Ovary (tissue), 10 donors: ENCODE measurements at places on chromosomes 2 and 18. TPM values are rescaled to one million over a fixed set of nuclear protein-coding genes. Genes with fewer than 3 reads are reported as not detected.
A peak's percentile ranks its signal among the peaks of the same experiment; 100 is the strongest.

DNA sequence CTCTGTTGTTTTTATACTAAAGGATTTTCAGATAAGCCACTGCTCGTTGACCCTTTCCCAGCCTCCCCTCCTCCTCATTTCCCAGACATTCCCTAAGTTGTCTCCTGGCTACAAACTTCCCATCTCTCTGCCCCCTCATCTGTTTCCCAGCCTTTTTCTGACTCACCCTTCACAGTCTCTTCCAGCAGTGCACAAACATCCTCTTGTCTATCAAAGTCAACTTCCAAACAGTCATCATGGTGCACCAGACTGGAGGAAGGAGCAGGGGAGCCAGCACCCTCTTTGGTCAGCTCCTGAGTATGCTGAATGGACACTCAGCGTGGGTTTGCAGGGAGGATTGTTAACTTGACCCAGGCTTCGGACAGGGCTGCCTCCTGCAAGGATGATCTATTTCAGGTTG is 26.6 kb upstream of the SPRED2 start:
- no peak for DNase-seq
- no peaks in the 10 kb centered on the region for H3K27me3 ChIP-seq
- H3K27ac ChIP-seq, result no peak overlapping the region
- no peaks in the 10 kb centered on the region for H3K4me1 ChIP-seq
- no peak overlapping the region for H3K4me3 ChIP-seq

DNA sequence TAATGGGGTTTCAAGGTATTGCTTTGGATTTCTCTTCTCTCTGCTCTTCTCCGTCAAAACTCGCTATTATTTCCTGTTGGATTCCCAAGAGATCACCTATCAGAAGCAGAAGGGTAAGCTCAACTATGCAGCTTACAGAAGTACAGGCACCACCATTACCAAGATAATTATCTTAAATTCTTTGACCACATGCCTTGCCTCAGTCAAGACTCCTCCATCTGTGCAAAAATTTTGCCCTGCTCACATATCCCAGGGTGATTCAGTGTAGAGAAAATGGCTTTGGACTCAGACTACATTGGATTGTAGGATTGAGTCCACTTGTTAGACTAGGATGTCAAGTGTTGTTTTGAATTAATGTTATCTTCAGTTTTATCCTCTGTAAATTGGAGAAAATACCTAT is 698.7 kb downstream of the TDRD15 start:
- H3K36me3 ChIP-seq, result no peaks in the 10 kb centered on the region
- peaks cover 1% of the 10 kb centered on the region for H3K4me1 ChIP-seq
- no peaks in the 10 kb centered on the region for H3K27me3 ChIP-seq
- no peak overlapping the region for H3K27ac ChIP-seq
- no peak overlapping the region for H3K4me3 ChIP-seq
- no peak for DNase-seq

GRCh38 chr2:207255565-207256470 is 90.1 kb upstream of the KLF7 start:
- no peak for DNase-seq
- H3K4me3 ChIP-seq, result no peak overlapping the region
- H3K36me3 ChIP-seq, result no peaks in the 10 kb centered on the region
- peaks cover 9% of the 10 kb centered on the region for H3K4me1 ChIP-seq
- H3K27ac ChIP-seq, result no peak overlapping the region
- H3K27me3 ChIP-seq, result no peaks in the 10 kb centered on the region

DNA sequence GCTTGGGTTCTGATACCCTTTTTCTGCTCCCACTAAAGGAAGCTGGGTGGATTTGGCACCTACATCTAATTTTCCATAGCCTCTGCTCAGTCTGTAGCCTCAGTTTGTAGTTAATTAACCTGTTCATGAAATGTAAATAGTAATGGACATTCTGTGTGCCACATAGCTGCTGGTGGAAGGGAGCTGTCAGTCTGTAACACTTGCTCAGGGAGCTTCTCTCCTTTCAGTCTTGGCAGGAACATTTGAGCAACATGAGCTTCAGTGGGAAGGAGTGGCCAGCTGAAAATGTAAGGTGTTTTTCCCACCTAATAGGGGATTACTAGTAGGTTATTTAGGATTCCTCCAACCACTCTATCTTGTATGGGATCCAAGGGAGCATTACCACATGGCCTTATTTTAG is 203.4 kb downstream of the ASXL3 start:
- H3K27me3 ChIP-seq, result no peaks in the 10 kb centered on the region
- no peak for DNase-seq

GRCh38 chr18:53698907-53699306 is 525.6 kb downstream of the MBD2 start:
- no peak overlapping the region for H3K4me3 ChIP-seq
- DNase-seq, result no peak
- no peaks in the 10 kb centered on the region for H3K4me1 ChIP-seq
- H3K27ac ChIP-seq, result no peak overlapping the region
- H3K36me3 ChIP-seq, result no peaks in the 10 kb centered on the region
- H3K27me3 ChIP-seq, result no peaks in the 10 kb centered on the region

DNA sequence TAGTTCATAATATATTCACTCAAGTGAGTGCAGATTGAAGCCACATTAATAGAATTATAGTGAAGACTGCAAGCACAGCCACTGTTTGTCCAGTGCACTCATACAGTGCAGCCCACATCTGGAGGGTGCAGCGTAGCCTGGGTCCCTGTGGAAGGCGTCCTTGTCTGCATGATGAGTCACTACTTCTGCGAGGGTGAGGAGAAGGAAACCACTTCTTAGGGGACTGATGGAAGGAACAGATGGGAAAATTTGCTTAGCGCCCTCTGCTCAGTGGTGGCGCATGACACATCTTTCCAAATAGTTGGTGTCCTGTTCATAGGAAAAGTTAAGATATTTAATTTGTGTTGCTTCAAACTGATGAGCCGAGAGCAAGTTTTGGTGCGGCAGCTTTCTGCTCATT is 330.4 kb upstream of the SMIM21 start:
- no peak overlapping the region for H3K4me3 ChIP-seq
- H3K27me3 ChIP-seq, result no peaks in the 10 kb centered on the region
- H3K27ac ChIP-seq, result no peak overlapping the region
- no peaks in the 10 kb centered on the region for H3K36me3 ChIP-seq

GRCh38 chr2:63862806-63863205 is 21.1 kb downstream of the UGP2 start:
- no peaks in the 10 kb centered on the region for H3K4me1 ChIP-seq
- H3K4me3 ChIP-seq, result no peak overlapping the region
- no peak overlapping the region for H3K27ac ChIP-seq

DNA sequence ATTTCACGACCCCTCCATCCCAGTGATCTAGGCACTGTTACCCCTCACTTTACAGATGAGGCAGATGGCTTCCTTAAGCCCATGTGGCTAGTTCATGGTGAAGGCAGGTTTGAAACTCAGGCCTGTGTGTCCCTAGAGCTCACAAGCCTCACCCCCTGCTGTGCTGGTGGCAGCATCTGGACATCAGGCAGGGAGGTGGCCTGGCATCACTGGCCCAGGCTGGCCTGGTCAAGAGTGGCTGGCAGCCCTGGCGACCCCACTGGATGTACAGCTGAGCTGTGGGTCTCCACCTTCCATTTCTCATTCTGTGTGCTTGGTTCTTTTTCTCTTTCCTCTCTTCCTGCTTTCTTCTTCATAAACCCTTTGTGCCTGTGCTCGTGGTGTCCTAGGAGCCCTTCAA is 56.3 kb downstream of the BOLA3 start:
- H3K4me1 ChIP-seq, result no peaks in the 10 kb centered on the region
- H3K27me3 ChIP-seq, result no peaks in the 10 kb centered on the region
- H3K36me3 ChIP-seq, result no peaks in the 10 kb centered on the region
- no peak for DNase-seq

DNA sequence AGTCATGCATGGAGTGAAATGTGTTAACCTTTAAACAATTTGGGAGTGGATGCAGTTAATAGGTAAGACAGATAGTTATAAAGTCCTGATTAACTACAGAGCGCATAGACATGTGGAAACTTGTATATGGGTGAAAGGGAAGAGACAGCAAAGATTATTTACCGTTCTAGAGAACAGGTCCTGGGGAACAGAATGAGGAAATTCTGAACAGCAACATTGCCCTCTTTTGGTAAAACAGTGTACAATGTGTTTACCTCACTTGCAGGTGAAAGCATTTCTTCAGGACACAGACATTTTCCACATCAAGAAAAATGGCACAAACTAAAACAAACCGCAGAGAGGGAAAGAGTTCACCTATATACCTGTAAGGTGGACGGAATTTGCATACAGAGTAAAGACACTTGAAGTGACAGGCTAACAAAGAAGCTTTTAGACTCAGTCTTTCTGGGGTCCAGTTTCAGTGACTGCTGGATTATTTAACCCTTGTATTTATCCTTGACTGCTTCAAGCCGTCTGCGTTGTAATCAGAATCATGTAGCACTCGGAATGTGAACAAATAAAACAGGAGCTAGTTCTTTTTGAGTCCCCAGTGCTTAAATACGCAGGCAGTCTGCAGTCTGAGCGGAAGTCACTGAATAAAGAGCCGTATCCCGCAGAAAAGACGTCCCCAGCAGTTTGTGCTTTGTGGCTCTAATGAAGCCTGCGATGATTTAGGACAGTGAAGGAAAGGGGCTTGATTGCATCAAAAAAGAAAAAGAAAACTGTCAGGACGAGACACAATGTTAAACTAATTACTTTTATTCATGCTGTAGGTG is 364.8 kb upstream of the GALNT5 start:
- no peaks in the 10 kb centered on the region for H3K4me1 ChIP-seq
- no peaks in the 10 kb centered on the region for H3K27me3 ChIP-seq

- H3K4me1 ChIP-seq, result no peaks in the 10 kb centered on the region
- H3K4me3 ChIP-seq, result no peak overlapping the region
- no peak for DNase-seq
- no peaks in the 10 kb centered on the region for H3K27me3 ChIP-seq
Observed at GRCh38 chr2:218024871-218025270, 22.1 kb upstream of the TNS1 start.

- H3K27ac ChIP-seq, result no peak overlapping the region
- H3K4me1 ChIP-seq, result no peaks in the 10 kb centered on the region
- no peak for DNase-seq
- H3K4me3 ChIP-seq, result no peak overlapping the region
- no peaks in the 10 kb centered on the region for H3K36me3 ChIP-seq
Observed at GRCh38 chr18:63773551-63773950, 1.7 kb upstream of the SERPINB7 start.

DNA sequence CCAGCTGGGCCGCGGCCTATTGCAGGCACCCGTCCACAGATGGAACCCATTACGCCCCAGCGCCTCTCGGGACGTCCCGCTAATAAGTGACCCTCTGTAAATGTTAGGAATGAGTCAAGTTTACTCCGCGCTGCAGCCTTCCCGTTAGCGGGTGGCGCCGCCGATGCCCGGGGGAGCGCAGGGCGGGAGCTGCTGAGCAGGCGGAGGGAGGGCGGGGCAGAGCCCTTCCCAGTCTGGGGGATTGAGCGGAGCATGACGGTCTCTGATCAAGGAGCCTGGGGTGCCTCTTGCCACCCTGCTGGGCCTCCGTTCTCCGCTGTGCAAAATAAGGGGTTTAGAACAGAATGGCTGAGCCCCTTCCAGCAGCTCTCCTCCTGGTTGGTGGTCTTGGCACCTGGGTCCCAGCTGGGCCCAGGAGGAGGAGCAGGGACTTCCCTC is 10.5 kb downstream of the CROCC2 start:
- no peaks in the 10 kb centered on the region for H3K36me3 ChIP-seq
- H3K27ac ChIP-seq, result no peak overlapping the region
- no peaks in the 10 kb centered on the region for H3K27me3 ChIP-seq
- H3K4me3 ChIP-seq, result no peak overlapping the region

GRCh38 chr2:232290668-232291067 is 87.9 kb upstream of the ALPP start:
- no peak overlapping the region for H3K27ac ChIP-seq
- DNase-seq, result no peak
- no peak overlapping the region for H3K4me3 ChIP-seq
- H3K36me3 ChIP-seq, result no peaks in the 10 kb centered on the region
- no peaks in the 10 kb centered on the region for H3K27me3 ChIP-seq

- no peaks in the 10 kb centered on the region for H3K27me3 ChIP-seq
- no peak for DNase-seq
- peaks cover 21% of the 10 kb centered on the region for H3K4me1 ChIP-seq
- peak overlapping the region; percentile 100 for H3K27ac ChIP-seq
- peak overlapping the region; percentile 77 for H3K4me3 ChIP-seq
- no peaks in the 10 kb centered on the region for H3K36me3 ChIP-seq
Observed at GRCh38 chr2:231709636-231709980, 1.3 kb downstream of the PTMA start.

GRCh38 chr2:106178716-106179115 is 15.4 kb downstream of the UXS1 start:
- no peaks in the 10 kb centered on the region for H3K27me3 ChIP-seq
- DNase-seq, result no peak
- no peaks in the 10 kb centered on the region for H3K36me3 ChIP-seq
- peaks cover 20% of the 10 kb centered on the region for H3K4me1 ChIP-seq
- H3K27ac ChIP-seq, result no peak overlapping the region
- no peak overlapping the region for H3K4me3 ChIP-seq

GRCh38 chr2:158460632-158461297 is 4.0 kb downstream of the PKP4 start:
- no peak overlapping the region for H3K4me3 ChIP-seq
- H3K27me3 ChIP-seq, result no peaks in the 10 kb centered on the region
- H3K27ac ChIP-seq, result no peak overlapping the region
- H3K36me3 ChIP-seq, result no peaks in the 10 kb centered on the region

GRCh38 chr18:57965246-57965645 is 78.8 kb upstream of the NEDD4L start:
- H3K4me3 ChIP-seq, result no peak overlapping the region
- no peaks in the 10 kb centered on the region for H3K36me3 ChIP-seq
- no peaks in the 10 kb centered on the region for H3K27me3 ChIP-seq

- no peak for DNase-seq
- H3K36me3 ChIP-seq, result no peaks in the 10 kb centered on the region
- H3K4me1 ChIP-seq, result peaks cover 9% of the 10 kb centered on the region
- H3K4me3 ChIP-seq, result no peak overlapping the region
Observed at GRCh38 chr2:200737585-200737984, 74.1 kb upstream of the BZW1 start.

DNA sequence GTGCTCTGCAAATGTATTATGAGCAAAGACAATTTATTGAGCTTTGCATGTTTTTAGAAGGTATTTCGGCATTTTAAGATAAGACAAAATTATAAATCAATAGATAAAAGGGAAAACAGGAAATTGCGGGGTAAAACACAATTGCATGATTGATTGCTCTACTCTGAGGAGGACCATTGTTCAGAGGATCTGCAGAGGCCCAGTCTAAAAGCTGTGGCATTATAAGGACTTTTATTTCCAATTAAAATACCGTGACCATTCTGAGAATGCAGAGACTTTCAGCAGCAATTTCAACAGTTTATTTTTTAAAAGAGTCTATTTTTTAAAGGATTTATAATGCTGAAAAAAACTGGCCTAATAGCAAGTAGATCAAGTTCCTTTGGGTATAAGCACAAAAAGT is 62.0 kb downstream of the TPGS2 start:
- H3K36me3 ChIP-seq, result no peaks in the 10 kb centered on the region
- DNase-seq, result no peak
- H3K4me1 ChIP-seq, result no peaks in the 10 kb centered on the region
- no peak overlapping the region for H3K4me3 ChIP-seq
- no peaks in the 10 kb centered on the region for H3K27me3 ChIP-seq
- H3K27ac ChIP-seq, result no peak overlapping the region

Gene HOXD13
- not detected for total RNA-seq

Gene HTR2B
- total RNA-seq, result 1.0 TPM

Gene PROC
- total RNA-seq, result not detected

Gene CD8B2
- not detected for total RNA-seq

Gene CAPN14
- 0.12 TPM for total RNA-seq

Gene LINC00305
- total RNA-seq, result not detected

Gene ELOA2
- total RNA-seq, result not detected

Gene EPAS1
- 64.5 TPM for total RNA-seq

Gene MAP2
- total RNA-seq, result 23.9 TPM

Gene FBLN7
- 1.5 TPM for total RNA-seq

Gene PDE1A
- total RNA-seq, result 9.5 TPM

Gene MOGAT1
- total RNA-seq, result not detected
